ENCODE measurements at places on chromosomes 6 and 20.
A peak's percentile ranks its signal among the peaks of the same experiment; 100 is the strongest.

DNA sequence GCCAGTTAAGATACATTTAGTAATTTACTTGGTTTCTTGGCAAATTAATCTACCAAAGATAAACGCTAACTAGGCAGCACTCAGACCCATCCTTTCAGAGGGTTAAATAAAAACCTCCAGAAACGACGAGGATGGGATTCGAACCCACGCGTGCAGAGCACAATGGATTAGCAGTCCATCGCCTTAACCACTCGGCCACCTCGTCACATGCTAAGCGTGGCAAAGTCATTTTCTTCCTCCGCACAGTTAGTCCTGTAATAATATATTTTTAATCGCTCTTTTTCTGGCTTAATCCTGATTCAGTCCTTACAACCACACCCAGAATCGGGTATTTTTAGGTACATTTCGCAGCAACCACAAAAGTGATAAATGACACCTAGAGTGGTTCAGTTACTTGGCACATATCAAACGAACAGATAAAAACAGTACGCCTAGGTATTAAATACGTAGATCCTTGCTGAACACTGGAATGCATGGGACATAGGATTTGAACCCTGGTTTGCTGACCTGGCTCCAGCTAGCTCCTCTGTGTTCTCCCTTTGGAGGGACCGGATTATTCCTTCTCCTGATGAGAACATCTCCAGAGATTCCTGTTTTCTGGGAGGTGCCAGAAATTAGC, 71.6 kb downstream of the GPX5 start:
- H3K27ac ChIP-seq, result no peak overlapping the region
- H3K4me3 ChIP-seq, result no peak overlapping the region
- DNase-seq, result peak; percentile 6
- no peaks in the 10 kb centered on the region for H3K4me1 ChIP-seq
- H3K36me3 ChIP-seq, result no peaks in the 10 kb centered on the region

DNA sequence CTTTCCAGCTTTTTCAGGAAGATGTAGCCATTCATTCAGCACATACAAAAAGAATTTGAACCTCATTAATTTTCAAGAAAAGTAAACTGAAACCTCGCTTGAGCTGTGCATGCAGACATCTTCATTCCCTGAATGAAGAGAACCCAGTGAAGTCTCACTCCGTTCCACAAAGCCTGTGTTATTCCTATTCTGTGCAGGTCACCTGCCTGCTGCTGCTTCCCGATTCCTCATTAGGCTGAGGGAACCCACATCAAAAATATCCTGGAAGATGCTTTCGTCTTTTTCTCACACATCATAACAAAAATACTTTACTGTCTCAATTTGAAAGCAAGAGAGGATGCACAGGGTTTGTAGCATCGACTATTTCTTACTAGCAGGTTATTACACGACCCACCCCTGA, 40.1 kb downstream of the TRMT6 start:
- DNase-seq, result no peak
- H3K27me3 ChIP-seq, result peaks cover 47% of the 10 kb centered on the region
- no peak overlapping the region for H3K27ac ChIP-seq
- H3K4me3 ChIP-seq, result no peak overlapping the region
- H3K36me3 ChIP-seq, result no peaks in the 10 kb centered on the region

DNA sequence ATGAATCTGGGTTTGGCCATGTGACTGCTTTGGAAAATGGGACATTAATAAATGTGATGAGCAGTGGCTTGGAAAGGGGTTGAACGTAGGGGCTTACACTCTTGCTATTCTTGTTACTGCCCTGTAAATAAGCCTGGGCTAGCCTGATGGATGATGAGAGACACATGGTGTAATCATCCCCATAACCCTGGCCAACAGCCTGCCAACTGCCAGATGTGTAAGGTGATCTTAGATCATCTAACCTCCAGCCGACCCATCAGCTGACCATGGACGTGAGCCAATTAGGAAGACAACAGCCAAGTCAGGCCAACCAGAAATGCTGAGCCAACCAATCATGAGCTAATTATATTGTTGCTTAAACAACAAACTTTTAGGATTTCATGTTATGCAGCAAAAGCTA, 25.2 kb downstream of the FBXO30 start:
- DNase-seq, result no peak
- H3K4me3 ChIP-seq, result no peak overlapping the region
- H3K36me3 ChIP-seq, result no peaks in the 10 kb centered on the region
- no peak overlapping the region for H3K27ac ChIP-seq
- H3K4me1 ChIP-seq, result no peaks in the 10 kb centered on the region

DNA sequence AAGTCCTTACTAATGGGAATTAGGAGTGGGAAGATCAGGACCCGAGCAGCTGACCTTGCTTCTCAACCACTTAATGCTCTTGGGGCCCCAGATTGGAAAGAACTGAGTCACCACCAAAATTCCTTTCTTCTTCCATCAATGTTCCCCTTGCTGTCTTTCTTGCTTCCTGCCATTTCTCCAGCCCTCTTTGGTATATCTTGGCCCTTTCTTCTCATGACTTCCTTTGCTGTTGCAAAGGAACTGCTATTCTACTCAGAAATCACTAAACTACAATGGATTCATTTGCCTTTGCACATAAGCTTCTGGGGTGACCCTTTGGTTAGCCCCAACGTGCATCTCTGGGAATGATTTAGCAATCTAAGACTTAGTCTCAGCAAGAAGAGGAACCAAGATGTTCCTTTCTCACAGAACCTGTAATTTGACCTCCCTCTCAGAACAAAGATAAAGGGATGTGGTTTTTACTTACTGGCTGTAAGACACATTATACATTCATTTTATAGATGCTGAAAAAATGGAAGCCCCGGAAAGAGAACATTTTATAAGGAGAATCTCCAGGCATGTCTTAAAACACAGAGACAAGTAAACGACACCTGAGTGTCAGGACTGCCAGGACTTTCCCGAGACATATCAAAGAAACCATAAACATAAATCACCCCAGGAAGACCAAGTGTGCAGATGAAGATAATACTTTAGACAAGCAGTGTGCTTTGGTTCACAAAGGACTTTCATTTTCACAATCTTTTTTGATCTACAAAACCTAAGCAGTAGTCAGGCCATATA, 99.0 kb upstream of the TNFAIP3 start:
- H3K4me3 ChIP-seq, result no peak overlapping the region
- no peaks in the 10 kb centered on the region for H3K27me3 ChIP-seq
- H3K36me3 ChIP-seq, result no peaks in the 10 kb centered on the region
- peak overlapping the region; percentile 72 for H3K27ac ChIP-seq

DNA sequence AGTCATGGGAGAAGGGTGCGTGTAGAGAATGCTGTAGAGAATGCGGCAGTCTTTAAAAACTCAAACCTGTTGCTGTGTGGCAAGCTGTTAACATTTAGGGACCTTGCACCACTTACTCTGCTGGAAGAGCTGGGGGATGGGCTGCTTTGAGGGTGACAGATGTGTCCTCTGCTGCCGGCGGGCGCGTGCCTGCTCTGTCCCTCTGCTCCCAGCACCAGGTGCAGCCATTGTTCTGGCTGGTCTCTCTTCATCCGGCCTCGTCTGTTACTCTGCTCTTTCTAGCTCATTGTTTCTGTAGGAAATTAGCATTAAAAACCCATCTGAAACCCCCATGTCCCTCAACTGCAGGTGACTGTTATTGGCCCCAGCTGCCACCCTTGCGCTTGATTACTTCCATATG, 78.5 kb downstream of the CBFA2T2 start:
- H3K27ac ChIP-seq, result no peak overlapping the region
- H3K4me1 ChIP-seq, result no peaks in the 10 kb centered on the region
- no peak overlapping the region for H3K4me3 ChIP-seq
- DNase-seq, result no peak
- no peaks in the 10 kb centered on the region for H3K36me3 ChIP-seq
- H3K27me3 ChIP-seq, result no peaks in the 10 kb centered on the region

DNA sequence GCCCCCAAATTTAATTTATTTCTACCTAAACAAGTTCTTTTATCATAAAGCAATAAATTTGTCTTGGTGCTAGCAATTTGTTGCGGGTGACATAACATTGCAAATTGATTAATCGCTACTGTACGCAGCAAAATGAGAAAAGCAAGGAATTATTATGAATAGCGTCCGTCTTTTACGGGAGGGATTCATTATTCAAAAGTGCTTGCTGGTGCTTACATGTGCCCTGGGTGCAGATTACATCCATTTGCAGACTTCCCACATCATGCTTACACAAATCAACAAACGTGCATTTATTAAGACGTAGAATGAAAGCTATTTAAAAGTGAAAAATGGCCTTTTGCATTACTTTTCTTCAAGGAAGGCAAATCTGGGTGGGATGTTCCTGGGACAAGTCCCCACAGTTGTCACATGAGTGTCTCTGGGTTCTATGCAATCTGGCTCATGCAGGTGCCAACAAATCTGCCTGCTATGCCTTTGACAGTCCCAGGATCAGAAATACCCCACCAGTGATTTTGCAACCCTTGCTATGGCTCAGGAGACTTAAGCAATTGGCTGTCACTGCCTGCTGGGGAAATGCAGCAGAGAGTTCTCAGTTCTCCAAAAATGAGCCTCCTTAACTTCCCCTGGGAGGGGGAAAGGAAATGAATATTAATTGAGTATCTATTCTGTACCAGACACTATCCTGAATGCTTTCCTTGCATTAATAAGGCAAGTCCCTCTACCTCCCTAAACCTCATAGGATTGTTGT, 30.1 kb upstream of the MAFB start:
- no peaks in the 10 kb centered on the region for H3K36me3 ChIP-seq
- H3K4me3 ChIP-seq, result no peak overlapping the region
- peak overlapping the region; percentile 17 for H3K27ac ChIP-seq
- DNase-seq, result peak; percentile 86

DNA sequence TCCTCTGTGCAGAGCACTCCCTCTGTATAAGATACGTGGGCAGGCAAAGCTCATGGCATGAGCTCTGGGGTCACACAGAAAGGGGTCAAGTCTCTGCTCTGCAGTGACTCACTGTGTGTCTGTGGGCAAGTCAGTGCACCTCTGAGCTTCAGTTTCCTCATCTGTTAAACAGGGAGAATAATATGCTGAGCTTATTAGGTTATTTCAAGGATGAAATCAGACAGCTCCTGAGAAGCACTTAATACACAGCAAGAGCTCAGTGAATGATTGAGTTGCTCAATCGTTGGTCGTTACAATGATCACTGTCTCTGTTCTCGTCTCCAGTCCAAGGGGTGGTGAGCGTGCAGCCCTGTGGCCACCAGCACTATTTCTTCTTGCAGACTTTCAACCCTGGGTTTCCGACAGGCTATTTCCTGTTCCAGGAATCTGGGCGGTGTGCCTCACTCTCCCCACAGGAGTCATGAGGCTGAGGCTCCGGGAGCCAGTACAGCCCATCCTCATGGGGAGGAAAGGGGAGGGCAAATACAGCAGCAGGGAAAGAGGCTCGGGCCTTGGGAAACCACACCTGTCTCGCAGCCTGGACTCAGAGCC, 28.9 kb downstream of the KIAA1755 start:
- no peaks in the 10 kb centered on the region for H3K36me3 ChIP-seq
- no peak overlapping the region for H3K4me3 ChIP-seq
- H3K27me3 ChIP-seq, result peaks cover 10% of the 10 kb centered on the region
- no peak overlapping the region for H3K27ac ChIP-seq
- peak; percentile 52 for DNase-seq
- H3K4me1 ChIP-seq, result peaks cover 12% of the 10 kb centered on the region

GRCh38 chr6:126886106-126886505, 232.4 kb upstream of the RSPO3 start:
- no peaks in the 10 kb centered on the region for H3K27me3 ChIP-seq
- DNase-seq, result no peak
- H3K4me1 ChIP-seq, result no peaks in the 10 kb centered on the region
- H3K4me3 ChIP-seq, result no peak overlapping the region

DNA sequence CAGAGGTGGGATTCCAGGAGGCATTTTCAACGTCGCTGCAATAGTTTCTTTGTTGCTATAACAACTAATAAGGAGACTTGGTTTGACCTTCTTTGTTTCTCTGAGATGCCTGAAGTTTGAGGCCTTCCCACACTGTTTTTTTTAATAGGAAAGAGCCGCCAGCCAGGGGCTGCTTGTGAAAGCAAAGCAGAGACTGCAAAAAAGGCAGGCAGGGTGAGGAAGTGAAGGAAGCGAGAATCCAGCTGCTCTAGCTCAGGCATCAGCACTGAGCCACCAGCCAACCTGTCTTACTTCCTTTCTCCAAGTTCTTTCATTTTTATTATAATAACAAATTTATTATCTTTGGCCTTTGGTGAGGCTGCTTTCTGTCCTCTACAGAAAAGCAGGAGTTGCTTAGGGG, 179.1 kb downstream of the DOK5 start:
- no peak overlapping the region for H3K27ac ChIP-seq
- no peak overlapping the region for H3K4me3 ChIP-seq
- DNase-seq, result no peak
- no peaks in the 10 kb centered on the region for H3K4me1 ChIP-seq

- DNase-seq, result no peak
- no peaks in the 10 kb centered on the region for H3K4me1 ChIP-seq
- H3K4me3 ChIP-seq, result no peak overlapping the region
- H3K36me3 ChIP-seq, result no peaks in the 10 kb centered on the region
- no peaks in the 10 kb centered on the region for H3K27me3 ChIP-seq
Observed at GRCh38 chr6:51842061-51842803, 245.2 kb downstream of the PKHD1 start.

GRCh38 chr6:114090626-114091025, 119.7 kb upstream of the HDAC2 start:
- no peak overlapping the region for H3K4me3 ChIP-seq
- H3K36me3 ChIP-seq, result no peaks in the 10 kb centered on the region
- H3K4me1 ChIP-seq, result no peaks in the 10 kb centered on the region
- H3K27me3 ChIP-seq, result no peaks in the 10 kb centered on the region
- no peak for DNase-seq

- H3K4me3 ChIP-seq, result peak overlapping the region; percentile 45
- DNase-seq, result peak; percentile 6
- H3K36me3 ChIP-seq, result no peaks in the 10 kb centered on the region
Observed at GRCh38 chr20:8602389-8603116, 466.3 kb upstream of the PLCB4 start.

GRCh38 chr6:10184371-10185227, 230.3 kb downstream of the TFAP2A start:
- no peak overlapping the region for H3K4me3 ChIP-seq
- H3K36me3 ChIP-seq, result no peaks in the 10 kb centered on the region
- no peak for DNase-seq
- no peaks in the 10 kb centered on the region for H3K27me3 ChIP-seq
- H3K4me1 ChIP-seq, result no peaks in the 10 kb centered on the region
